GM12865 (cell line): ENCODE measurements at places on chromosomes 5 and 9.

GRCh38 chr5:56871777-56872176, 37.6 kb upstream of the SETD9 start:
- no peak for DNase-seq

DNA sequence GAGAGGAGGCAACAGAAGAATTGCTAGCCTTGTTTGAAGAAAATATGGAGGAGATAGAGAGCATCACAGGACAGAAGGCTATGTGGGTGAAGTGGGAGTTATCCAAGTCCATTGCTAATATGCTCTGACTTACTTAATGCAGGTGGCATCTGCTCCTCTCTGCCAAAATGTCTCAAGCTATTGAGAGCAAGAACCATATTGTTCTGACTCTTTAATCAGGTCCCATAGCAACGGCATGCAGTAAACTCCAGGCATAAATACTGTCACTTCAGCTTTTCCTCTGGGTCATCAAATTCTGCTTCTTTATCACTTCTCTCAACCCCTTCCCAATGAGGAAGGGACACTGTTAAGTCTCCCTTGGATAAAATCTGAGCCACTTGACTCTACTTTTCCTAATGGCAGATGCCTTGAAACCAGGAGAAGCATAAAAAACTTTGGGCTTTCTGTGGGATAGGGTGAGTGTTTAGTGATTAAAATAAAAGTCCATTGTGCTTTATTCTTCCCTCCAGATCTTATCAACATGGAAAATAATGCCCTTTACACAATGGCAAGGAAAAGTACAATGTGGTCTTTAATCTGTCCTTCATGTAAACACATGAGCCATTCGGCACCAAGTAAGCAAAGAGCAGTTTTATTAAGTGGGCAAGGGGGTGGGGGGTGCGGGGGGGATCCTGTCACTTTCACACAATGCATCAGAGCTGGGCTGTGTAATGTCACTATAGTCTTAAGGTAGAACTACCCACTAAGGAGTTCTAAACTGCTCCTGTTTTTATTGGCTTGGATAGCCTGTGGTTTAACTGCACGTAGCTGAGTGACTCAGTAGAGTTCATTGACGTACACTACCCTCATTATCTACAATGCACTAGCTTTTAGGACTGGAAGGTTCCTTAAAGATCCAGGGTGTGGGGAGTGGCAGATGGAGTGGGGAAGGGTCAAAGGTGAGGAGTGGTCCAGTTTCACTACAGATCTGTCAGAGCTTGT, 71.0 kb upstream of the TARS1 start:
- no peak for DNase-seq

DNA sequence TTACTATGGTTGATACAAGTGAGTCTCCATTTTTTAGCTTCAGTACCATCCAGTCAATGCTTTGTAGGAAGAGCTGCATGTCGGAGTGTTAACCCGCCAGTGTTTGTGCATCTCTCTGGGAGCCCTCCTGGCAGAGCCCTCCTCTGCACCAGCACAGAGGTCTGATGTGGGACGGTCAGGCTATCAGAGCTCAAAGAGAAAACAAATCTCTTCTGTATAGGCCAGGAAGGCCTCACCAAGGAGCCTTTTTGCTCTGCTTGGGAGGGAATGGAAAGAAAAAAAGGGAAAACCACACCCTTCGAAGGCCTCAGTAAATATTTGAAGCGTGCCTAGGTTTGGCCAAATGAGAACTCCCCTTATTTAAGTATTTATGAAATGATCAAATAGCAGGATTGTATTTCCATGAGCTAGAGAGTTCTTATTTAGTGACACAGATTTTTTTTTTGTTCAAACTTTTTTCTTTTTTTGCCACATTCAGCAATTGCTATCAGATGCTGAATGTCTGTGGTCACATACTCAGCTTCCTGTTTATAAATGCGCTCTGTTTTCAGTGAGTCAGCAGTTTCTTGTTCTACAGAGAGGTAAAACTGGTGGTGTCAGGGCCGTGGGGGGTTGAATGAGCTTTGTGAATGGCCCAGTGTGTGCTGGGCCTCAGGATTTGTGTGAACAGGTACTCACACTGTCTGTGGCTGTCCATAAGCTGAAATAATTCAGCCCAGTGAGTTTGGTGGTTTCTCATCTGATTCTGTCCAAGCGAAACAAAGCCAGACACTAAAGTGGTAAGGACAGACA, 226.6 kb downstream of the SNX18 start:
- peak; percentile 86 for DNase-seq

DNA sequence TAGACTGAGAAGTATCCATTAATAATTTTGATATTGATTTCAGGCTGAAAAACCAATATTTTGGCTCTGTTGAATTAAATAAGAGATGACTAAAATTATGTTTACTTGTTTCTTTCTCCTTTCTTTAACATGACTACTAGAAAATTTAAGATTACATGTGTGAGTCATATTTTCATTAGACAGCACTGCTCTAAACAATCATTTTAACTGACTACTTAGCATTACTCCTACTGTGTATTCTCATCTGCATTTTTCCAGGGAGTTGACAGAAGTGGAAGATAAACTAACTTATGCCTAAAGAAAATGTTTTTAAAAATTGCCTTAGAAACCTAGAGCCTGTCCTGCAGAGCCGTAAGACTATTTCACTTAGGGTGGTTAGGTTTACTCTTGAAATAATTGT, 29.1 kb downstream of the TNC start:
- no peak for DNase-seq

DNA sequence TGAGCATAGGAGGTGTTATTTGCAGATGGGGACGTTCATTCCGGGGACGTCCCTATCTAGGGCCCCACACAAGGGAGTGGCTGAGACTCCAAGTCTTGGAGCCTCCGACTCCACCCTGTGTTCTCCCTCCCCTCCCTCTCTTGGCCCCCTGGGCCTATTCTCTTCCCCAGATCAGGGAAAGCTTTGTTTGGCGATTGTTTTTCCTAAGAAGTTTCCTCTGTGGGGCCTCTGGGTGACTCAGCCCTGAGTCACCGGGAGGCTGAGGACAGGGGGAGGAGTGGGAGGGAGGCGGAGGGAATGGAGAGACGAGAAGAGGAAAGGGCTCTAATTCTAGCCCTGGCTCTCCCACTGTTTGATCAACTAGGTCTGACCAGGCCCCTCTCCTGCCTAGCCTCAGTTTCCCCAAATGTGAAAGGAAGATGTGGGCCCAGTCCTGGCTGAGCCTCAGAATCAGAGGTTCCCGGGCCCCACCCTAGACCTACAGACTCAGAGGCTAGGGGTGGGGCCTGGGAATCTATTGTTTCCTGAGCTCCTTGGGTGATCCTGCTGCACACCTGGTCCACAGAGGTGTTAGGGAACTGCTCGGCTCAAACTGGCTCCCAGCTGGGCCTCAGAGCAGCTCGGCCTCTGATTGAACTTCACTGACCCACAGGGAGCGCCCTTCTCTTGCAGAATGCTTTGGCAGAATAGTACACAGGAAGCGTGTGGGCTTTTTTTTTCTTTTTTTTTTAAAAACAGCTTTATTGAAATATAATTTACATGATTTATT, 19.2 kb downstream of the GSN start:
- no peak for DNase-seq

DNA sequence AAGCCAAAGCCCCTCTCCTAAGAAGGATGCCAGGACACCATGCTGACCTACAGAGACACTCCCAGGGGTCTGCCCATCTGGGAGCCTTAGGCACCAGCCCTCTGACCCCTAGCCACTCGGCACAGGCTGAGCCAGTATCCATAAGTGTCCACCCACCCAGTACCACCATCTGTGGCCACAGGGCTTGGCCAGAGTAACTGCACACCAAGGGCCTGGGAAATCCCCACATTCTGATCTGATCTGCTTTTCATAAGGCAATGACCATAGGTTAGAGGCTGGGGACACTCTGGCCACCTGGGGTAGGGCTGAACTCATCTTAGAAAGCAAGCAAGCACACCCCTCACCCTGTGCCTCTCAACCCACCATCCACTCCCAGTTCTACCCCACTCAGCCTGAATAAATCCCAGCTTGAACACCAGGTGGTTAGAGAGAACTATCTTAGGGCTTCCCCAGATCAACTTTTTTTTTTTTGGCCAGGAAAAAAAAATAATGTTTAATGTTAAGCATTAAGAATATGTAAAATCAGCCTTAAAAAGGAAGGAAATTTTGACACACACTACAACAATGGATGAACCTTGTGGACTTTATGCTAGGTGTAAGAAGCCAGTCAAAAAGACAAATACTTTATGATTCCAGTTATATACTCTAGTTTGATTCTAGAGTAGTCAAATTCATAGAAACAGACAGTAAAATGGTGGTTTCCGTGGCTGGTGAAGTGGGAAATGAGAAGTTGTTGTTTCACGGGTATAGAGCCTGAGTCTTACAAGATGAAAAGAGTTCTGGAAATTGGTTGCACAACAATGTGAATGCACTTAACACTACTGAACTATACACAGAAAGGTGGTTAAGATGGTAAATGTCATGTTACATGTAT, 6.2 kb downstream of the GNPDA1 start:
- DNase-seq = peak; percentile 46

GRCh38 chr5:3080366-3080765, 328.9 kb upstream of the IRX2 start:
- DNase-seq = no peak

- DNase-seq = peak; percentile 67
Measured at GRCh38 chr9:125701351-125701750, 5.7 kb downstream of the MAPKAP1 start.

GRCh38 chr5:163448491-163448890, 11.1 kb downstream of the CCNG1 start:
- no peak for DNase-seq

- DNase-seq = no peak
Measured at GRCh38 chr9:112430006-112430522, 50.2 kb downstream of the HSDL2 start.
